ENCODE measurements at places on chromosomes 5 and 9. TPM values are rescaled to one million over a fixed set of nuclear protein-coding genes. Genes with fewer than 3 reads are reported as not detected.

Gene ERAP2
- total RNA-seq: 2.2 TPM

DNA sequence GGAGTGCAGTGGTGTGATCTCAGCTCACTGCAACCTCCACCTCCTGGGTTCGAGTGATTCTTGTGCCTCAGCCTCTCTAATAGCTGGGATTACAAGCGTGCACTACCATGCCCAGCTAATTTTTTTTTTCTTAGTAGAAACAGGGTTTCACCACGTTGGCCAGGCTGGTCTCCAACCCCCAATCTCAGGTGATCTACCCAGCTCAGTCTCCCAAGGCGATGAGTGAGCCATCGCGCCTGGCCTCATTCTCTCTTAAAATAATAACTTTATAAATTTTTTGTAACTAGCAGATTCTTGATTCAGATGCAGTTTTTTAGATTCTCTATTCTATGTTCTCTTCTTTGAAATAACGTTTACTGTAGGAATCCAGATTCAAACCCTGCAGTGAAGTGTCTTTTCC, 127.1 kb downstream of the GDNF start:
- DNase-seq: no peak

DNA sequence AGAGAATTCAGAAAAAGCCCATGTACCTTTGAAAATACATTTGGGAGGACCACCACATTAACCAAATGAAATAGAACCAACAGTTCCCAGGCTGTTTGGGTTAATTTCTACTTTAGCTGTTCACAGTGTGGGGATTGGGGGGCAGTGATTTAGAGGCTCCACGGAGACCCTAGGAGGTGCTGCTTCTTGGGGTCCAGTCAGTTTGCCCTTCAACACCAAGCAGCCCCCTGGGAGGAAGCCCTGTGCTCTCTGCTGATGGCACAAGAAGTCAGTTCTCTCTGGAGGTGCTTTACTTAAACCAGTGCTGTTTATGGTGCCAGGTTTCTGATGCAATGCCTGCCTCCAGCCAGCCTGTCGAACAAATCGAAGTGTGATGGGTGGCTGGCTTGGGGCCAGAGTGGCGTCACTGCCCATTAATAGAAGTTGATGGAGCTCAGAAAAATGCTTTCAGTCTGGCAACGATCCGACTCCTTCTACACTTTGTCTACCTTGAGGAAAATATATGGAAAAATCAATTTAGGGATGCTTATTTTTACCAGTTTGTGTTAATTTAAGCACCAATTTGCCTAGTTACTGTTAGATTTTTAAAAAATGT, 134.0 kb downstream of the SNX18 start:
- DNase-seq: no peak

Gene ISL1
- total RNA-seq: 1.3 TPM

DNA sequence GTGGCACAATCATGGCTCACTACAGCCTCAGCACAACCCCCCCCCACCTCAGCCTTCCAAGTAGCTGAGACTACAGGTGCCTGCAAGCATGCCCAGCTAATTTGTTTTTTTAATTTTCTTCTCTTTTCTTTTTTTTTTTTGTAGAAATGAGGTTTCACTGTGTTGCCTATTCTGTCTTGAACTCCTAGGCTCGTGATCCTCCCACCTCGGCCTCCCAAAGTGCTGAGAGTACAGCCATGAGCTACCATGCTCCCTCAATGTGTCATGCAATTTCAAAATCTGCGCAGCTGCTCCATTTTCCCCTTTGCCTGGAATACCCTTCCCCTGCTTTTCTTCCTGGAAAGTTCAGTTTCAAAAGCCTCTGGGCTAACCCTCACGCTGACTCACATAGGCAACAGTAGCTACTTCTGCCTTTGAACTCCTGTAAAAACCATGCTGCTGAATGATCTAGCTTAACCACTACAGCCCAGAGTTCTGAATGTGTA, 71.0 kb upstream of the IL7R start:
- no peak for DNase-seq

GRCh38 chr5:178114325-178115135, 1.2 kb downstream of the N4BP3 start:
- no peak for DNase-seq

DNA sequence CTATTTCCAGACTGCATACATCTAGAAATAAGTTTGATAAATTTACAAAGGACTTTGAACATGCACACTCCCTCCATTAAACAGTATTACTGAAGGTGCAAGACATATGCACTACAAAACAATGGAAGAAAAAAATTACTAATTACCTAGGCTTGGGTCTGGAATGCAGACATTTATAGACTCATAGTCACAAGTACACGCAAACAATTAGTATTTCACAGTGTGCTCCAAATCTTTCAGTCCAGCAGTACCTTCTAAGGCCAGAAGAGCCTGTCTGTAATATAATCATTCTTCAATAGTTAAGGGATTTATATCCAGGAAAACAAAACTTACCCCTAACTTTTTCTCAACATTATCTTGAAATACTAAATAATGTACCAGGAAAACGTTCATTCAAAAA, 11.2 kb downstream of the RICTOR start:
- no peak for DNase-seq

DNA sequence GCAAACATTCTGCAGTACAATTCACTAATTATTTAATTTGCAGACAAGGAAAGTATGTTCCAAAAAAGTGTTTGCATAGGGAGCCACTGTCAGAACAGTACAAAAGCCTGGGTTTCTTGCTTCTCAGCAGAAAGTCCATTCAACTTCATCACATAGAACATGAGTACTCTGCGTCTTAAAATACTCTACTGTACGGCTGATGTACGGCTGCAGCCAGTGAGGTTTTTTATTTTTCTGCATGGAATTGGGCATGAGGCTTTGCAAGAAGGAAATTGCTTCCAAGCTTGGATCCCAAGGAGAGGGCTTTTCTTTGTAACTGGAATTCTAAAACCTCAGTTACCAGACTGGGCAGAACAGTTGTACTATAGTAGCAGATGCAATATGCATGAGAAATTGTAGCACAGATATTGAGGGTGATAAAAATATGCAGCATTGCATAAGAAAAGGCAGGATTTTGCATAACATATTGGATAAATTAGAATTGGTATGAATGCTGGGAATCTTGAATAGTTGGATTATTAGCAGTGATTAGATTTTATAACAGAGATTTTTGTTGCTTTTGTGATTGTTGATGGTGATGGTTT, 178.1 kb upstream of the CDH9 start:
- no peak for DNase-seq

Gene ALDH1B1
- 46.6 TPM for total RNA-seq

DNA sequence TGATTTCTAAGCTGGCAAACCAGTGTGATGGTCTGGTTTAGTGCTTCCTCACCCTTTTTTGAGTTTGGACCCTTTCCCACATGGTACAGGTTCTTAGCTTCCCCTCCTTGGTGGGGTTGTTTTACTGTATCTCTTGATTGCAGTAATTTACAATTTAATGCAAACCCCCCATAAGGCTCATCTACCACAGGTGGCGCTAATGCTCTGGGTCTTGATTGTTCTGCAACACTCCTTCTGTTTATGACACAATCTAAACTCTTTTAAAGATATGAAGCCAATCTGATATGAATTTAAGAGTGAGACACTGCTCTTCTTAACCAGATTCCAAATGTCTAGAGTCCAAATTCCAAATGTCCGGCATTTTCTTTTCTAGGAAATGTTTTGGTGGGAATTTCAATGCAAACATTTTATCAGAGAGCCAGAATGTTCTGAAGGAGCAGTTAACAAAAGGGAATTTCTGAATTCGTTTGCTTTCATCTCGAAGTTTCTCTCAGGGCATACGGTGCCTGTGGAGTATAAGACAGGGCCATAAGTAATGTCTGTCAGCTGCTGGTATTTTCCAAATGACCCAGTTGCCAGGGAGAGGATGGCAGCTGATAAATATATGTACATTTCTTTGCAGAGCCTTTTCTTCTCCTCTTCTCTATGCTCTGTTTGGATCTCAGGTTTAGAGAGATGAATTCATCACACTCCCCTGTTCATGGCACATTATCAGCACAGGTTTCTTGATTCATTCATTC, 246.8 kb downstream of the ARHGAP26 start:
- no peak for DNase-seq

DNA sequence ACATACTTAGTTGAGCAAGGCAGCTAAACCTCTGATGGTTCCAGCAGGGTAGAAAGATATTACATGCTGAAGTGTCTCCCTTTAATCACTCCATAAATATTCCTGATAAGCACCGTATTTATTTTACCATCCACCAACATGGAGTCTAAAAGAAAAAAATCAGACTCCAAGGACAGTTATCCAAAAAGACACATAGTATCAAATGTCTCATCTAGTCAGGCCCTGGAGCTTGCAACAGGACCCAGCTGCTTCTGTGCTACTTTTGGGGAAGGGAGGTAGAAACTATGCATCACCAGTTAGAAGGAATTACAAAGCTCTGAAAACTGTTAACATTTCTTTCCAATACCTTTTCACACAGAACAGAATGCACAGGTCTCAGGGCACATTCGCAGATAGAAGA, 88.1 kb downstream of the S1PR3 start:
- DNase-seq: no peak

DNA sequence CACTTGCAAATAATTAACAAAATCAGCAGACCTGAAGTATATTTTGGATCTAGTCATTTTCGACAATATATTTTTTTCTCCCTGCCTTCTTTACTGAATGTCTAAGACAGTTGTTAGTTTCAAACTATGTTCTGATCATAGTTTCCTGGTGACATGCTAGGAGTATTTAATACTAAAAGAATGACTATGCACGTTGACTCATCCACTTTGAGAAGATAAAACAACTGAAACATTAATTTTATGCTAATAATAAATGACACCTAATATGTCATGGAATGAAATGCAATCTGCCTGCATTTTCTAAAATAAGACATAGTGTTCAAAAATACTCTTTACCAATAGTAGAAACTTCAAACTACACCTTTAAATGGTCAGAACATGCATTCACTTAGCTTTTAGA, 2123.7 kb upstream of the C9orf72 start:
- no peak for DNase-seq

Gene CTNND2
- total RNA-seq: not detected

GRCh38 chr5:58499941-58500340, 8.7 kb downstream of the GAPT start:
- no peak for DNase-seq

DNA sequence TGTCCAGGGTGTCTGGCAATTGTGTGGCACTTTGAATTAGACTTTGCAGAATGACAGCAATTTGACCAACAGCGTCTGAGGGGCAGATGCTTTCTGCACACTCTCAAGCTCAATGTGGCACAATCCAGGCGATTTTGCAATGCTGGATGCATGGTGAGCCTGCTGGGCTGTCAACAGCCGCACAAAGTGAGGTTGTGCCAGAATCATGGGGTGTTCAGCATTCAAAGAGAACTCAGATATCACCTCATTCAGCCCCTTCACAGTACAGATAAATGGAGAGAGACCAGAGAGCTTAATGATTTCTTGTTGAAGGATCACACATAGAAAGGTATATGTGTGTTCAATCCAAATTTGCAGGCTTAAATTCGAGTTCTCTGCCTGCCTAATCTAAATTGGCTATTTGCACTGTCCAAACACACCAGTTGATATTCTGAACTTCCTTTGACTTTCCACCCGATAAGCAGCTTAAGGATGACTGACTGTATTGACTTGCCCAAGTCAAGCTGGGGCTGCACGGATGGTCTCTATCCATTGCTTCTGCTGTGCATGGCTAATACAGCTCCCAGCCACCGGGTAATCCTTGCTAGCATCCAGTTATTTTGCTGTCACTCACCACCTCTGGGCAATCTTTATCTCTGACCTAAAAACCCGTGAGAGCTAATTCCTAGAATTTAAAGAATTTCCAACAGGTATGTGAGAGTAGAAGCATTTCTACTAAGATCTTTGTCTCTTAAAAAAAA, 157.9 kb upstream of the TAS2R1 start:
- DNase-seq: no peak

DNA sequence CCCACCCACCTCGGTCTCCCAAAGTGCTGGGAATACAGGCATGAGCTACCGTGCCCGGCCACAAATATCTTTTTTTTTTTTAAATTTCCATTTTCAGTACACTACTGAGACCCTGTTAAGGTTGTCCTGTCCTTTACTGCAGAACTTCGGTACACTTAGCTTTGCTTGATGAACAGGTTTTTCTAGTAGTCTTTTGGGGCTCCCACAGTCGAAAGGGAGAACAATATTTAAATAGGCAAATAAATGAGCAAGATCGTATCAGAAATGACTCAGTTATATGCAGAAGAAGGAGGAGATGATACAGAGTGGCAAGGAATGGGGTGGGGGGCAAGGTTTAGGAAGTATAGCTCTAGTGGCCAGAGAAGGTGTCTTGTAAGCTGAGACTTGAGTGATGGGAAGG, 52.7 kb downstream of the MSX2 start:
- no peak for DNase-seq

Gene C9
- total RNA-seq: 0.34 TPM

- no peak for DNase-seq
Measured at GRCh38 chr9:106798016-106798799, 64.8 kb upstream of the ZNF462 start.

DNA sequence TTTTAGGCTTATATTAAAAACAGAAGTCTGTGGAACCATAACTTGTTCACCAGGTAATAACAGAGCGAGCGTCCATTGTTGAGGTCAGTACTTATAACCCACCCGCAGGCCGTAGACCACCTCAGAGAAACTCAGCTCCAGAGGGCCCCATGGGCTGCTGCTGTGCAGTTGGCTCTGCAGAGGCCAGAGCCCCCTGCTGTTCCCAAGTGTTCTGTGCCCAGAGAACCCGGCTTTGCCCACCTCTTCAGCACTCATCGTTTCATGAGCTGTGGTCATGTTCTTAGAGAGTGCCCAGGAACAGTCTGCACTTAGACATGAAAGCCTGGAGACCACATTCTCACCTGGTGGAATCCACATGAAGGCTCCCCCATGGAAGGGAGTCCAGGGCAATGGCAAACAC, 50.4 kb upstream of the SLC2A8 start:
- no peak for DNase-seq

DNA sequence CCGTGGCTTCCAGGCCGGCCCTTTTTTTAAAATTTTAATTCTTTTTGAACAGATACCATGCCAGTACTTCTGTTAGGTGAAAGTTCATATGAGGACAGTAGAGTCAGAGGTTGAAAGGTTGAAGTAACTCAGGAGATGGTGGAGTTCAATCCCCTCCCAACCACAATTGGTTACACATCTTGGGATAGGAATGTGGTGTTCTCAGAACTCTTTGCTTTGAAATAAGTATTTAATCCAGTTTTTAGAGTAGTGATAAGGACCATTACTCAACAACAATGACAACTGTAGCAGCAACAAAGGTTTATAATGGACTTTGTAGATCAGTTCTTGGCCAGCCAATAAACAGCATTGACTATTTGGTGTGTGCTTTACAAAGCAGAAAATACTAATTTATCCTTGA, 116.0 kb downstream of the ARHGAP26 start:
- no peak for DNase-seq

- DNase-seq: no peak
Measured at GRCh38 chr5:132475497-132475882, 15.1 kb downstream of the IRF1 start.

Gene TSLP
- 0.34 TPM for total RNA-seq

DNA sequence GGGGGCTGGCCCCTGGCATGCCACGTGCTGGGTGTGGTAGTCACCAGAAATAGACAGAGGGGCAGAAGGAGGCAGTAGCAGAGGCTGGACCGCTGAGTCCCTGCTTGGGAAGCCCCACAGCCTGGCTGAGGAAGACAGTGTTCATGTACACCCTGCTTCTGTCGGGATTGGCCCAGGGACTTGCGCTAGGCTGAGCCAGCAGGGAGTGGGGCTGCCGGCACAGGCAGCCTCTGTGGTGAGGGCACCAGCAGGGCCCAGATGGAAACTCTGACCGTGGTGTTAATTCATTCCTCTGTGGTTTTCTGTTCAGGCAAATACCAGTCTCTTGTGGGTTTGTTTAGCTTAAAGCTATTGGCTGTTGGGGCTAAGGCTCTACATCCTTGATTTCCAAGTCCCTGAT, 108.6 kb upstream of the RAD23B start:
- no peak for DNase-seq

GRCh38 chr5:65359981-65360380, 121.7 kb downstream of the ADAMTS6 start:
- no peak for DNase-seq

All from HCT116 (cell line).